ENCODE measurements at places on chromosomes 5 and 9.

- DNase-seq = no peak
Measured at GRCh38 chr5:141864371-141865370, 13.5 kb downstream of the PCDH1 start.

- DNase-seq = no peak
Measured at GRCh38 chr9:530681-531080, 310.8 kb upstream of the DMRT1 start.

DNA sequence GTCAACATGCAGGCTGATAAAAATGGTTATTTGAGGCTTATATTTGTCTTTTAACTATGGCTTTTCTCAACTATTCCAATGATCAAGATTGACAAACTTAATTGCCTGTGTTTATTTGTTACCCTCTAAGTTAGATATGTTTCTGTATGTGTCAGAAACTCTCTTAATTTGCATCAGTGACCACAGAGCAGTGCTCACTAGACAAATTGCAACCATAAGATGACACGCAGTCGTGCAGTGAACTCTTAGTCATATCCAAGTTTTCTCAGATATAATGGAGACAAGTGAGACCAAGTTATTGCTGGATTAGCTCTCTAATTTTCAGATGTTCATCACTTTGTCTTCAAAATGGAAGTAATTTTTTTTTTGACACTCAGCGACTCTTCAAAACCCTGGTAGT is 342.2 kb upstream of the RFX3 start:
- no peak for DNase-seq

GRCh38 chr9:72936266-72936665 is 16.6 kb downstream of the ALDH1A1 start:
- DNase-seq = no peak

GRCh38 chr9:8447601-8448000 is 648.0 kb upstream of the DMAC1 start:
- no peak for DNase-seq

GRCh38 chr5:132461569-132462070 is 29.0 kb downstream of the IRF1 start:
- no peak for DNase-seq

DNA sequence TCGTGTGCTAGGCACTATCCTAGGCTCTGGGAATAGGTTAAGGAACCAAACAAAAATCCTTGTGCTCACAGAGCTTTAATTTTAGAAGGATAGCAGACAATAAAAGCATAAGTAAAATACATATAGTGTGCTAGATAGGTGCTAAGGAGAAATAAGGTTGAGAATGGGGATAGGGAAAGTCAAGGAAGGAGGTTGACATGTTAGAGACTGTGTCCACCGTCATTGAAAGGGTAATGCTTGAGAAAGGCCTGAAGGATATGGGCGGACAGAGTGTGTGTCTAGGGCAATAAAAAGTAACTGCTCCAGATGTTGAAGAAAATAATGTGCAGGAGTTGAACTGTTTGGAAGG is 482 bp upstream of the TDRD7 start:
- DNase-seq = no peak

DNA sequence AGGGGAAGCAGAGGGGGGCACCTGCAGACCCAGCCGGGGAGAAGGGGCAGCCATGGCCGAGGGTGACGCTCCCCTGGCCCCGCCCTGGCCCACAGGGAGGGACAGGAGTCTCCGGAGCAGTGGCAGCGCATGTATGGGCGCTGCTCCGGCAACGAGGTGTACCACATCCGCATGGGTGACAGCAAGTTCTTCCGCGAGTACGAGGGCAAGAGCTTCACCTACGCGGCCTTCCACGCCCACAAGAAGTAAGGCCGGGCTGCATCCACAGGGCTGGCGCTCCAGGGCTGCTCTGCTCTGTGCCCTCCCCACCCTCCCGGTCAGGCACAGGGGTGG is 68.2 kb downstream of the KCNT1 start:
- no peak for DNase-seq

DNA sequence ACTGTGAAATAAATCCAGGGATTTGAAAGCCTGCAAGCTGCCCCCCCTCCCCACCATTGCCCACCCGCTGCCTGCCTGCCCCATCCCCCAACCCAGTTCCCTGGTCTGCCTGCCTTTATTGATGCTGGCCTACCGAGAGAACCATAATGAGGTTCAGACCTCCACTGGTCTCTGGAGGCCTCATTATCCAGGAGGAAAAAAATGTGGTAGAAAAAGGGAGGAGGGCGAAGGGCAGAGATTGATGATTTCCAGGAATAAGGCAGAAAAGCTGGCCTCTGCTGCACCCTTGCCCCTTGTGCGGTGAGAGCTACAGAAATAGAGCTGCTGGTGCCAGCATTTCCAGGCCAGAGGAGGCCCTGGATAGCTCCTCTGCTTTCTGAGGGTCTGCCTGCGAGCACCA is 216.1 kb downstream of the PAPPA start:
- no peak for DNase-seq

DNA sequence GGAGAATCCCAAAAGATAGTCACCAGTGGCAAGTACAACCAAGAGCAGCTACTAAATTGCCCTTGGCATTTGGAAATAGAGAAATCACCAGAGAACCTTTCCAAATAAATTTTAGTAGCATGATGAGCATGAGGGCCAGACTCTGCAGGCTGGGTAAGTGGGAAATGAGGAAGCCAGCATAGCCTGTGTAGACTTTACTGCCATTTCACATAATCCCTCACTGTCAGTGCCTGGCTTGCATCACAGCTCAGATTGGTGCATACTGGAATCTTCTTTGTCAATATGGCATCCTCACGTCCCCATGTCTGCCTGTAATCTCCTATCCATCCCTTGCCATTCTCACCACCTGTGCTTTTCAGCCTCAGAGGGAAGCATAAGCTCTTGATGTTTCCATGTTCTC is 14.5 kb downstream of the GRAMD2B start:
- no peak for DNase-seq

- DNase-seq = peak; percentile 53
Measured at GRCh38 chr5:97534166-97534565, 351.1 kb upstream of the RIOK2 start.

GRCh38 chr9:14941501-14942405 is 31.5 kb upstream of the FREM1 start:
- no peak for DNase-seq

GRCh38 chr9:110156902-110157301 is 51.1 kb downstream of the C9orf152 start:
- DNase-seq = no peak

- DNase-seq = no peak
Measured at GRCh38 chr9:7369384-7369821, 430.2 kb downstream of the DMAC1 start.

DNA sequence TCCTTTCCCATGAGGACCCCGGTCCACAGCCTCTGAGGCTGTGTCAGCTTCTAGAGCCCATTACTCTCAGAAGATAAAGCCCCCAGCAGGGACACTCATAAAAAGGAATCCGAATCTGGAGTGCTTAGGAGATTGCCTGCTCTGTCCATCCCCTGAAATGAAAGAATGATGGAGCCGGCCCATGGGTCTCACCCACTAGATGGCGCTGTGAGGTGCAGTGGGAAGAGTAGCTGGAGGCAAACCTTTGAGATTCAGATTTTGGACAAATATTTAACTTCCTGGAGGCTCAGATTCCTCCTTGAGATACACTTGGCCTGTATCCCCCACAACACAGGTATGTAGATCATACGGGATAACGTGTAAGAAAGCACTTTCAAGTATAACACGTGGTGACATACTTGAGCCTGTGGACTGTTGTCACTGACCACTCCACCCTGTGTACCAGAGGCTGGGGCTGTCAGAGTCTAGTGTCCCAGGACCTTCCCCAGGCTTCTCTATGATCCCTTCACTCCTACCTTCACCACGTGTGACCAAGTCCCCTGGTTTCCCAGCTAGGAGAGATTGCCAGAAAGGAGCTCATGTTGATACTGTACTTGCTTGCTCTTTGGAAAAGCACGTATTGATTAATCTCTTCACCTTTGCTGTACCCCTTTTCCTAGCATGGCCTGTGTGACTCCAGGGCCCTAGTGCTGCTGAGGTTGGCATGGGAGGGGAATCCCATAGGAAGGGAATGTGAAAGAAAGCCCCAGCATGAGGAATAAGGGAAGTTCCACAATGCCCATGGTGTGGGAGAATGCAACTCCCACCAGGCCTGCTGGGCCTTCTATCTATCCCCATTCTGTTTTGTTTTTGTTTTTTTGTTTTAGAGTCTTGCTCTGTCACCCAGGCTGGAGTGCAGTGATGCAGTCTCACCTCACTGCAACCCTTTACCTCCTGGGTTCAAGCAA is 32.1 kb downstream of the TRMO start:
- DNase-seq = peak; percentile 20

GRCh38 chr9:136494531-136495215 is 11.8 kb upstream of the SEC16A start:
- DNase-seq = no peak

GRCh38 chr9:3271581-3271980 is 254.2 kb downstream of the RFX3 start:
- no peak for DNase-seq

GRCh38 chr5:10172247-10172646 is 77.4 kb downstream of the ATPSCKMT start:
- DNase-seq = no peak

All from HTR-8/SVneo (cell line).